ENCODE measurements at places on chromosomes 3 and 15.

- no peak for DNase-seq
Observed at GRCh38 chr15:80591471-80591870, 103.6 kb upstream of the ABHD17C start.

DNA sequence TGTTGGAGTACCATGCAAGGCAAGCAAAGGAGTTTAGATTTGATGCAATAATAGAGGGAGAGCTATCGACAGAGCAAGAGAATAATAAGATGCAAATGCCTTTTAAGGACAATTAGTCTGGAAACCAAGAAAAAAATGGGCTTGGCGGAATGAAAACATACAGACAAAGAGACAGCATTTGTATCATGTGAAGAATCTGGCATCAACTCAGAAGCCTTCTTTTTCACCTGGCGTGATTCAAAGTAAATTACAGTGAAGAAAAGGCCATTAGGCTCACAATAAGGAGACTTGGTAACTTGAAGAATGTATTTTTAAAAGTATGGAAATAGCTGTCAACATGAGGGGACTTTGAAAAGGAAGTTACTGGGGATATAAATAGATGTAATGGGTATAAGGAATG is 521.2 kb upstream of the GOLIM4 start:
- no peak for DNase-seq

DNA sequence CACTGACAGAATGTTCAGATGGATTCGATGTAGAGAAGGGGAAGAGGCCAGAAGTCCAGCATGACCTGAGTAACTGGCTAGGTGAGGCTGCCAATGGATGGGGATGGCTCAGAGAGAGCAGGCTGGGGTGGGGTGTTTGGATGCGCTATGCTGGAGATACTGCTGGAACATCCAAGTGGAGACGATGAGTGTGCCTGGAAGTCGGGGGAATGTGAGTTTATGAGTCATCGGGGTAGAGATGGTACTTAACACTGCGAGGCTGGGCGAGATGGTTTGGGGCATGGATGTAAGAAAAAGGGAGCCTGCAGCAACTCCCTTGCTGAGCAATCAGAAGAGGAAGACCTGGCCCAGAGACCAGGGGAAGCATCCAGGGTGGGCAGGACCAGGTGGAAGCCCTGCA is 180.7 kb downstream of the SLCO3A1 start:
- DNase-seq: no peak

DNA sequence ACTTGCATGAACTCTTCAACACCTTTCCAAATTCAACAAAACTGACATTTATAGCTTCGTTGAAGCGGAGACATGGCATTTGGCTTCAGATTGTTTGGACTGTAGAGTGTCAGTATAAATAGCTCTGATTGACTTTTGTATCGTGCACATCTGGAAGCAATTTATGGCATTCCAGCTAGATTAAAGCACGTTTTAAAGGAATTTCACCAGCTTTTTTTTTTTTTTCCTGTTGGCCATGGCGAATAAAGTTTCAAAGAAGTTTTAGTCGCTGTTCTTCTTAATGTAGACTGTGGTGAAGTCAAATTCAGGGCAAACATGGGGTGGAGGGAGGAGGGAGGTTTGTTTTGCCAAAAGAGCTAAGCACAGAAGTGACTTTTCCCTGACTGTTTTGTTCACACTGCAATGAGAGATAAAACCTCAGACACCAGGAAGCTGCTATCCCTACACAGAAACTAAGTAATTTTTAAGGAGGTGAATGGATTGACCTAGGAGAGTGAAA is 391.0 kb upstream of the RARB start:
- no peak for DNase-seq

DNA sequence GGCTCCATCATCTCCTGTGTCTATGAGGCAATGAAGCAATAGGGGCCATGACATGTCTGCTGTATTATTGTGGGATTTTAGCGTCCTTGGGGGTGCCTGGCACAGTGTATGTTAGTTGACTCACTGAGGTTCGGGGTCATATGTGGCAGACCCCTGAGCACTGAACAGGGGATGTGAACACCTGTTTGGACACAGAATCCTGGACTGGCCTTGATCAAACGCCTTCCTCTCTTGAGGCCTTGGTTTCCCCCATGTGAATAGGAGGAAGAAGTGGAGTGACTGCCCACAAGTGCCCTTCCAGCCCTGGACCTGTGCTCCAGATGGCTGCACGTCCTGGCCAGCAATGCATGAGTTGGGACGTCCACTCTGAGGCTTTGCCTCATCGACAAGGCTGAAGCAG is 84.2 kb downstream of the HMG20A start:
- DNase-seq: no peak

GRCh38 chr3:139020868-139021234 is at the start of gene PRR23B:
Gene PRR23B (minus strand): TSS chr3:139020926. CDS start chr3:139020661, 265 bp downstream.
- no peak for DNase-seq

DNA sequence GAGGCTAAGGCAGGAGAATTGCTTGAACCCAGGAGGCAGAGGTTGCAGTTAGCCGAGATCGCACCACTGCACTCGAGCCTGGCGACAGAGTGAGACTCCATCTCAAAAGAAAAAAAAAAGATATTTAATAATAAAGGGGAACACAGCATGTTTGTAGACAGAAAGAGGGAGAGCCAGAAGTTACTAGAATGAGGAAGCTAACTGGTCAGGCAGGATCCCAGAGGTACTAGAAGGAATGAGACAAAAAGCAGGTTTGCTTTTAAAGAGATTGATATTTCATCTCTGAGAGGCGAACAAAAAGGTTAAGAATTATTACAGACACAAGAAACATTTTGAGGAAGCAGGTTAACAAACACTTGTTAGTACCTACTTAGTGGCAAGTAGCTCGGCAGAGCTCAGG is 9.2 kb downstream of the CD200R1 start:
- DNase-seq: no peak

DNA sequence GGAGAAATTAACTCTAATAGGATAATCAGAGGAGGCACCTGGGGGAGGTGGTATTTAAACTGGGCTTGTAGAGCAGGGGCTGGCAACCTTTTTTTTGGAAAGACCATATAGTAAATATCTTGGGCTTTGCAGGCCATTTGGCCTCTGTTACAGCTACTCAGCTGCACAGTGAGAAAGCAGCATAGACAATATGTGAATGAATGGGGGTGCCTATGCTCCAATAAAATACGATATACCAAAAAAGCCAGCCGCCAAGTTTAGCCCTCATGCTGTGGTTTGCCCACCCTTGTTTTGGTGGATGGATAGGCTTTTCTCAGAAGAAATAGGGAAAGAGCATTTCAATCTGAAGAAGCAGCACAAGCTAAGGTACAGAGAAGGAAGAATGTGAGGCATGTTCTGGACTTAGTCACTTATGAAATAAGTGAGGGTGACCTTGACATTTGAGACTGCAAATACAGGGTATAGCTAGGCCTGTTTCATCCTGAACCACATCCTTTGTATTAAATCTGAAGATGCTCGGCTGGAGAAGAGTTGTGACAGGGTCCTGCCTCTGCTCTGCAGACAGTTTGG is 131.0 kb upstream of the NR2E3 start:
- no peak for DNase-seq

GRCh38 chr3:90241481-90241880 is 1134.1 kb downstream of the EPHA3 start:
- DNase-seq: no peak

DNA sequence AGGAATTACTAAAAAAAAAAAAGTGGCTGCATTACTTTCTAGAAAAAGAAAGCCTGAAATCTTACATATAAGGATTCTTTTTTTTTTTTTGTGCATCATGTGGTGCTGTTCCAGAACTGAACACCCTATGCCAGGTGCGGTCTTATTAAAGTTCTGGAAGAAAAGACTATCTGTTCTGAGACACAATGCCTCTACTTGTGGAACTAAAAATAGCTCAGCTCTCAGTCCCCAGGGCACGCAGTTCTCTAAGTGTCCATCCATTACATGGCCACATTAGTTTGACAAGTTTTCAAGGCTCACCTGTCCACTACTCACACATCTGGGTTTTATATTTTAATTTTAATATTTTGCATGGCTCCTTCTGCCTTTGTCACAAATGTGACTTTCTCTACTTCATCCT is 126.6 kb upstream of the ADAMTS9 start:
- DNase-seq: no peak

GRCh38 chr3:30428251-30428650 is 178.2 kb upstream of the TGFBR2 start:
- no peak for DNase-seq

GRCh38 chr15:65630760-65631159 is 9.0 kb downstream of the SLC24A1 start:
- DNase-seq: no peak

- DNase-seq: no peak
Observed at GRCh38 chr3:127454051-127454450, 136.5 kb downstream of the TPRA1 start.

DNA sequence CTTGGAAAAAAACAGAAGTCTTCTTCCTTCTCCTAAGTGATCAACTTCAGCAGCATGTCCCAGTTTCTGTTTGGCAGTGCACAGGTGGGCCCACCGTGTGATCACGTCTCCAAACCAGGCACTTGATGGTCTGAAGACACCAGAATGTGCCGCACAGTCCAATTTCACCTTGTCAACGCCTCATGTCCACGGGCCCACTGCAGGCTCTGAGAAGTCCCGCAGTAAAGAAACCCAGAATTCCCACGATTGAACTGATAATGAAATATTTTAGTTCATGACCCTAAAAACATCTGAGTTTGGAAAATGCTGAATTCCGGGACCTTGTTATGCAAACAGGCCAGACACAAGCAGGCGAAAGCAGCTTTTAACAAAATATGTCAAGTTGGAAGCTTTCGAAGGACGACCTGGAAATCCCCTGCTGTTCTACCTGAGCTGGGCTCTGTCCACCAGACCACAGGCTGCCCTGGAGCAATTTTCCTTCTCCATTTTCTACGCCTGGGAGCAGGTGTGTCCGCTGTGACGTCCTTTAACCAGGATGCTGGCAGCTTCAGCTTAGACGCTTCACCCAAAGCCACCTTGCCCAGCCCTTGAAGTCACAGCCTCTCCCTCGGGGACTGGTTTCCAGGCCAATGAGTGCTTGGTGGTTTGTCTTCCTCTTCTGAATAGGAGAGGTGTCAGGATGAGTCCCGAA is 167.8 kb upstream of the IQSEC1 start:
- DNase-seq: no peak

- no peak for DNase-seq
Observed at GRCh38 chr15:46278486-46279090, 643.8 kb downstream of the SQOR start.

DNA sequence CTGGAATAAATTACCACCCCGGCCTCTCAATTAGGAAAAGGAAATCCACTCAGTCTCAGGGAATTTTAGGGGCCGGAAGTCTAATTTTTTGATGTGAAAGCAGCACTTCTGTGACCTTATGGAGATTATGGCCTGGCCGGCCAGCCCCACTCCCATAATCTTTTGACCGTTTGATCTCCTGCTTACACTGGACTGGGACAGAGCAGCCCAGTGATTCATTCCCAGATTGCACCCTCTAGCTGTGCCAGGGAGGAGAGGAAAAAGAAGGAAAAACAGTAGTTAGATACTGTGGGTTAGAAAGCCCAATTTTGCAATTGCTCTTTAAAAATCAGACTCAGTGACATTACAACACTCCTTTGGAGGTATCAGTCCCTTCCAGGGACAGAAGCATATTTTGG is 32.4 kb downstream of the GJD2 start:
- no peak for DNase-seq

- DNase-seq: no peak
Observed at GRCh38 chr3:15453991-15454625, 26.7 kb downstream of the EAF1 start.

GRCh38 chr3:85584779-85585356 is 626.1 kb downstream of the CADM2 start:
- no peak for DNase-seq

DNA sequence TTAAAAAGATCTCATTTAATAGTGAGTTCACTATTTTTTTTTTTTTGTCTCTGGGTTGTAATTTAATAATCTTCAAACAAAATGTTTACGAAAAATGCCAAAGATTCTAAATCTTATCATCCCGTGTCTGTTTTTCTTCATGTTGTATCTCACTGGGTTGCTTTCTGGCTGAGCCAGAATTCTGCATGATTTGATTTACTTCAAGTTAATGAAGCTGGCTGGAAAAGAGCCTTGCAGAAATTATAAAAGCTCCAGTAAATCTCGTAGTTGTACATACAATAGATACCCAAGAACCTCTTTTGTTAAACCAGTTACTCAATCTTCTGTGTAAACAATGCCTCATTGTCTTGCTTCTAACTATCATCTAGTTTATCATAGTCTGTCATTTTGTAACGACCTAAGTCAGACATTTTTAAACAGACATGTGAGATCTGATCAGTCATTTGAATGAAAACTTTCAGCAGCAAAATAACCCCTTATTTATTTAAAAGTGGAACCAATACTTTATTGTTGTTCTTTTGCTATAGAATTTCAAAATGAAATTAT is 249.0 kb downstream of the MCTP2 start:
- DNase-seq: no peak

DNA sequence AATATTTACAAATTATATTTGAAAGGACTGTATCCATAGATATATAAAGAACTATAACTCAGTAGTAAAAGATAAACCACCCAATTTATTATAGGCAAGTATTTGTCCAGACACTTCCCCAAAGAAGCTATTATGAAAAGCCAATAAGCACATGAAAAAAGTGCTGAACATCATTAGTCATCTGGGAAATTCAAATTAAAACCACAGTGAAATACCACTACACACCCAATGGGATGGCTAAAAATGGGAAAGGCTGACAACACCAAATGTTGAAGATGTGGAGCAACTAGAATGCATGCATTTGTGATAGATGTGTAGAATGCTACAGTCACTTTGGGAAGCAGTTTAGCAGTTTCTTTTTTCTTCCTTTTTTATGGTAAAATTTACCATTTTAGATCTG is 147.0 kb downstream of the PDE8A start:
- DNase-seq: no peak

DNA sequence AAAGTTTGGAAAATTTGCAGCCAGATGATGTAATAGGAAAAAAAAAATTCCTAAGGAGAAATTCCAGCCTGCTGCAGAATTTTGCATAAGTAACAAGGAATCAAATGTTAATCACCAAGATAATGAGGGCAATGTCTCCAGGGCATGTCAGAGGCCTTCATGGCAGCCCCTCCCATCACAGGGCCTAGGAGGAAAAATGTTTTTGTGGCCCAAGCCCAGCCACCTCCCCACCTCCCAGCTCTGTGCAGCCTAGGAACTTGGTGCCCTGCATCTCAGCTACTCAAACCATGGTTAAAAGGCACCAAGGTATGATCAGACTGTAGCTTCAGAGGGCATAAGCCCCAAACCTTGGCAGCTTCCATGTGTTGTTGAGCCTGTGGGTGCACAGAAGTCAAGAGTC is 704.7 kb upstream of the ROBO1 start:
- no peak for DNase-seq

DNA sequence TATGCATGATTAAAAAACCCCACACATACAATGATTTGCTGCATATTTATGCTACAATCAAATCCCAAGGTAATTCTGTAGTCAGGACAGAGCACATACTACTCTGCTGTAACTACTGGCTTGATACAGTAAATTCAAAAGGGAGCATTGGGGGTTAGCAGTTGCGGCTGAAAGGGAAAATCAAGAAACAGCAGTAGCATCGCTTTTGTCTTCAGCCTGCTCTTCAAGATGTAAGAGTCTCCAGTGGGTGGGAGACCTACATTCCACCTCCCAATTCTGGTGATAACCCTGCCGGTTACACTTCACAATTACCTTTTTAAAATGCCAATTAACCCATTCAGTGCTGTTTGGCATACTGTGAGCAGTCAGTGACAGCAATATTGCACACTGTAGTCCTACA is 259.4 kb downstream of the NR2F2 start:
- no peak for DNase-seq

GRCh38 chr3:163766112-163766511 is 1312.2 kb downstream of the SI start:
- DNase-seq: no peak
